ENCODE measurements at places on chromosomes 7 and 10. TPM values are rescaled to one million over a fixed set of nuclear protein-coding genes. Genes with fewer than 3 reads are reported as not detected.

The ATP6V0E2 gene
- 59.2 TPM for total RNA-seq

The NEUROD6 gene
- total RNA-seq: not detected

The SP8 gene
- not detected for total RNA-seq

The PGAM2 gene
- 0.43 TPM for total RNA-seq

The NKX1-2 gene
- total RNA-seq: not detected

The ATE1 gene
- 22.5 TPM for total RNA-seq

The CALN1 gene
- not detected for total RNA-seq

The PRXL2A gene
- 24.5 TPM for total RNA-seq

The ALOX5 gene
- total RNA-seq: 0.62 TPM

The BMS1 gene
- total RNA-seq: 40.8 TPM

The LIPN gene
- not detected for total RNA-seq

The MRC1 gene
- not detected for total RNA-seq

The CHST12 gene
- total RNA-seq: 3.2 TPM

DNA sequence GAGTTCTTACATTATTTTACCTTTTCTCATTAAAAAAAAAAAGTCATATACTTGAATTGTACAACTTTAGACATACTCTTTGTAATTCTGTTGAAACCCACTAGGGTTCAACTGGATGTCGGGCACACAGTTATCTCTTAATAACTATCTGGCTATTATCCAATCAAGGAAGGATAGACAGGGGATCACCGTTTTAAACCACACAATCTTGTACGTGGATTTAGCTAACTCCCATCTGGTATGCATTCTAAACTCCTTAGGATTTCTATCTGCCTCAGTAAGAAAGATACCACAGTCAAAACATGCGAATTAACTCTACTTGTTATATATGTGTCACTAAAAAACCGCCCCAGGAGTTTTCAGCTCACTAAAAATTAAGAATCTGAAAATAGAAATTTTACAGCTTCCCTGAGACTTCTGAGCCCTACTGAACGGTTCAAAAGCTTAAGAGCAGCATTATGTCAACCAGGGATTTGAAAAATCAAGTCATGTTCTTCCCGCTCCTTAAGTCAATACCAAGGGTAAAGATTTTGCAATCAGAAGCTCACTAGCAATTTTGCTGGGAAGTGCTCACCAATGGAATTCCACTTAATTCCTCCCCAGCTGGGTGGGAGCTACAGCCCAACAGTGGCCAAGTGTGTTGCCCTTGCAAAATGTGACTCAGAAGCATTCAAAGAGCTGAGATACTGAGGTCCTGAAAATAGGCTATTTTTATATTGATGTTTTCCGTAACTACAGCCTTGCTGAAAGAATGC, 267.0 kb downstream of the FRMD4A start:
- DNase-seq: no peak

- no peak for DNase-seq
Observed at GRCh38 chr10:78972160-78972946, 96.4 kb upstream of the ZMIZ1 start.

DNA sequence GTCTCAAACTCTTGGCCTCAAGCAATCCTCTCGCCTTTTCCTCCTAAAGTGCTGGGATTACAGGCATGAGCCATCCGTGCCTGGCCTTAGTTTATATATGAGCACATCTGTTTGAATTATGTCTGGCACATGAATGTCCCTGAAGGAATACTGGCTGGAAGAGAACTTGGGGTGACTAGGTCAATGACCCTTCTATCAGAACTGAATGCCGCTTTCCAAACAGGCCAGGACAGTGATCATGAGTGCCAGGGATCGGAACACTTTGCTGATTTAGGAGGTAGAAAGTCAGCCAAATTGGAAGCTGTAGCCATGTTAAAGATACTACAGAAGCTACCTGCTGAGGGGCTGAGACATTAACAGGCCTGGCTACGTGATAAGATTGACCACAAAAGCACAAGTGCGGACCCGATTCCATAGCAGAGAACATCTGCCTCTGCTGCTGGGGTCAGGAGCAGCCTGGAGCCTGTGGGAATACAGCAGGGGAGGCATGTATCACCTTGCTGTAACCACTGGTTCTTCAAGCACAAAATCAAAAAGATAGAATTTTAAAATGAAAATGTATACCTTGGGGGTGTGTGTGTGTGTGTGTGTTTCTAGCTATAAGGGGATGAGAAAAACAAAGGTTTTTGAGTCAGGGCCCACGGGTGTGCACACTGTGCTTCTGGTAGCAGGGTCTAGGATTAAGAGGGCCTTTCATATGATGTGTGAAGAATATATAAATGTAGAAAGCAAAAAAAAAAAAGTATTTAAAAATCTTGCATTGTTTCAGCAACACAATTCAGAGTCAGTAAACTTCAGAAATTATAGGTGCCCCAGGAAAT, 293.7 kb downstream of the BBS9 start:
- no peak for DNase-seq

DNA sequence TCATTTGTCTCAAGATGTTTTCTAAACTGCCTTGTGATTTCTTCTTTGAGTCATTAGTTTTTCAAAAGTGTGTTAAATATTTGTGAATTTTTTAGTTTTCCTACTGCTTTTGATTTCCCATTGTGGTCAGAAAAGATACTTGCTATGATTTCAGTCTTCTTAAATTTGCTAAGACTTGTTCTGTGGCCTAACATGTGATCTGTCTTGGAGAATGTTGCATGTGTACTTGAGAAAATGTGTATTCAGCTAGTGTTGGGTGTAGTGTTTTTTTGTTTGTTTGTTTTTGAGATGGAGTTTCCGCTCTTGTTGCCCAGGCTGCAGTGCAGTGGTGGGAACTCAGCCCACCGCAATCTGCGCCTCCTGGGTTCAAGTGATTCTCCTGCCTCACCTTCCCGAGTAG, 28.6 kb downstream of the BMPR1A start:
- DNase-seq: no peak

- no peak for DNase-seq
Observed at GRCh38 chr7:158695726-158696452, 8.7 kb downstream of the NCAPG2 start.

- no peak for DNase-seq
Observed at GRCh38 chr7:132272763-132273371, 303.4 kb downstream of the PLXNA4 start.

- no peak for DNase-seq
Observed at GRCh38 chr10:46514431-46514861, 42.0 kb downstream of the GPRIN2 start.

- DNase-seq: no peak
Observed at GRCh38 chr10:38979535-38979934, 885.4 kb downstream of the ZNF37A start.

DNA sequence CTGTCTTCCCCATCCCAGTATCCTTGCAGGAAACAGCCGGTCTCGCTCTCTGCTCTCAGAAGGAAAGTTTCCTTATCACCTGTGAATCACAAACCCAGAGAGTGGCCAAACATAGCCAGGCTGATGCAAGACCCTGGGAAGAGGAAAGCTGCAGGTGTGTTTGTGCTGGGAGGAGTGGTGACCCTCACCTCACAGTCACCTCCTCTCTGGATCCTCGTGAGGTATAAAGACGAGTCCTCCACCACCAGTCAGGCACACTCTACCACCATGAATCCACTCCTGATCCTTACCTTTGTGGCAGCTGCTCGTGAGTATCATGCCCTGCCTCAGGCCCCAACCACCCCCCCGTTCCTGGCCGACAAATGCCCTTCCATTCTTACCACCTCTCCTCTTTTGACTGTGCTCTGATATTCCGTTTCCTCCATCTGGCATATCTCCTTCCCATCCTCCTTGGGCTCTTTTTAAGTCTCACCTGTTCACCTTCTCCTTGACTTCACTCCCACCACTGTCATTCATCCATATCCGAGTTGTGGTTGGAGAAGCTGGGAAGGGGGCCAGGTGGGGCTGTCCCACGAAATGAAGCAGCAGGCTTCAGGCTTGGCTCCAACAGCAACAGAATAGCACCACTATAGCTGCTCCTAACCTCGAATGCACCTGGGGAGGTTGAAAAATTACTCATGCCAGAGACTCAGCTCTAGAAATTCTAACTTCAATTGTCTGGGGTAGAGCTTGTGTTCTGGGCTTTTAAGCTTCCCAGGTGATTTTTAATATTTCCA, at the start of gene PRSS1:
PRSS1 (plus strand) TSS at position 255 of the 776 bp plus-strand sequence; CDS start at position 268, 13 bp downstream.
- DNase-seq: no peak

GRCh38 chr7:158849442-158849767, 7.0 kb upstream of the DYNC2I1 start:
- DNase-seq: no peak

- DNase-seq: no peak
Observed at GRCh38 chr10:98080494-98080893, 50.1 kb upstream of the CRTAC1 start.

- no peak for DNase-seq
Observed at GRCh38 chr10:44070282-44070681, 314.6 kb downstream of the CXCL12 start.

DNA sequence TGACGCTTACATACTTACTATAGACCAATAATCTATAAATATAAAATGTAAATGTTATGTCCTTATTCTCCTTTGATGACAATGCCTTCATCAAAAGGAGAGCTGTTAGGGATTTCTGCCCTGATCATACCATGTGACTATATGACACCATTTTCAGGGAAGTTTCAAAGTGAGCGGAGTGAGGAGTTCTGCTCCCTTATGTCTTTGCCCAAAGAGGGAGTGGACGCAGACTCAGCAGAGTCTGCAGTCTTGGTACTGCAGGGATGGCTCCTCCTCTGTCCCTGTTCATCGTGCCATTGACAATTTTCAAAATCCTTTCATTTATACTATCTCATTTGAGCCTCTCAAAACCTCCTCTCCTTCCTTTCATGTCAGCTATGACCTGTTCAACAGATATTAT, 27.9 kb downstream of the HYAL4 start:
- no peak for DNase-seq

- DNase-seq: no peak
Observed at GRCh38 chr10:89213191-89213808, 6.2 kb upstream of the CH25H start.

GRCh38 chr10:132872658-132873057, 69.7 kb downstream of the CFAP46 start:
- DNase-seq: no peak

Data from activated naive CD8-positive, alpha-beta T cell treated with anti-CD3 and anti-CD28 coated beads for 36 hours (primary cell).